LNCaP clone FGC (cell line): ENCODE measurements at places on chromosomes 13 and 19.
A peak's percentile ranks its signal among the peaks of the same experiment; 100 is the strongest.

DNA sequence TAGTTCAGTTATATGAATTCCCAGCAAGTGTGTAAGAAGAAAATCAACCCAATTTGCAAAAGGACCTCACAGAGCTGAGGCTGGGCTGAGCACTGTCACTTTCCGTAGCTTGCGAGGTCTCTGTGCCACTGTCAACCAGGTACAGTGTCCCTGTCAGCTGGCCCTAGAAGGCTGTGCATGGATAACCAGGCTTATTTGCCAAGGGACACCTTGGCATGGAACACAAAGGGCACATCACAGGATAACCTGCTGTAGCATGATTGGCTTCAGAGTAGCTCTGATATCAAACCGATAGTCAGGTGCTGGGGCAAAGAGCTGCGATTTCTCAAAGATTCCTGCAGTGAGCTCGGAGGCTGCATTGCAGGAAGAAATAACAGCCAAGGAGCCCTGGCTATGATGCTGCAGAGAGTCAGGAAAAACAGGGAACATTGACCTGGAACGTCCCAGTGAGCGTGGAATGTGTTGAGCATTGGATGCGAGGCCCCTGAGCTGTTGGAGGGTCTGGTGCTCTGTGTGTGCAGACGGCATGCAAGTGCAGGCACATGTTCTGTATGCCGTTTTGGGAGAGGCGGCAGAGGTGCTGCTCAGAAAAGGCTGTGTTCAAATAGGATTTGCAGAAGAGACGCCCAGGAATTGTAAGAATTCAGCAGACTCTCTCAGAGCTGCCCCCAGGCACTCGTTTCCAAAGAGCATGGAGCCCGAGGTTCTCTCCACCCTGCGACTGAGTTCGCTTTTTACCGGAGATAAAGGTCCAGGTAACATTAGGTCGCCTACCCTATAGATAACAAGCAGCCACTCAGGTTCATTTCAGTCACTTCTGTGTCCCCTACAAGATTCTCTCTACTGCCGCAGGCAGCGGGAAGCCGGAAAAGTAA is 213.5 kb upstream of the IRS2 start:
- DNase-seq = no peak

GRCh38 chr19:44789943-44790483 is 12.3 kb downstream of the CBLC start:
- DNase-seq = no peak

DNA sequence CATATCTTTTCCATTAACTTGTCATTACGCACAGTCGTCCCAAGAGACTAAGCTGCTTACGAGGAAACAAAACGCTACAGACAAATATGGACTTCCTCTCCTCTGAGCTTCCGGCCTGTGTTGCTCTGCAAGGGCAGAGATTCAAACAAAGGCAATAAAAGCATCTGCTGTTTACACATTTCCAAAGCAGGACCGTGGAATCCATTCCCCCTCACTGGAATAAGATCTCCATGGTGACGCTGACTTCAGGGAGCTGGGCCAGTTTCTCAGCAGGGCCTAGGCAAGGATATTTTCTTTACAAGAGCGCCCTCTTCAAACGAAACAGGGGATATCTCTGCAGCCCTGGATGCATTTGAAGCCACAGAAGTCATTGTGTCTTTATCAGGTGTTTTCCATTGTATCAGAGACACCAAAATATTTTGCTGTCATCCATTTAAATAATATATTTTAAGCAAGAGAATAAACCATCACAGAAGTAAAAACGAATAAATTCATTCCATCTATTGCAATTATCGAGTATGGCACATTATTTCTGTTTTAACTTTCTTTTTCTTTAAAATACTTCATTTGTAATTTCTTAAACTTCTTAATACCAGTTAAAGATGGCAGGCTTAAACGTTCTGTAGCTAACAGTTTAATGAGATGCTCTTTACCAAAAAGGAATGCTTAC is 177.5 kb downstream of the DCLK1 start:
- DNase-seq = peak; percentile 94

- no peak for DNase-seq
These were observed 1.1 kb upstream of the PSMC4 start for GRCh38 chr19:39969681-39970424.

DNA sequence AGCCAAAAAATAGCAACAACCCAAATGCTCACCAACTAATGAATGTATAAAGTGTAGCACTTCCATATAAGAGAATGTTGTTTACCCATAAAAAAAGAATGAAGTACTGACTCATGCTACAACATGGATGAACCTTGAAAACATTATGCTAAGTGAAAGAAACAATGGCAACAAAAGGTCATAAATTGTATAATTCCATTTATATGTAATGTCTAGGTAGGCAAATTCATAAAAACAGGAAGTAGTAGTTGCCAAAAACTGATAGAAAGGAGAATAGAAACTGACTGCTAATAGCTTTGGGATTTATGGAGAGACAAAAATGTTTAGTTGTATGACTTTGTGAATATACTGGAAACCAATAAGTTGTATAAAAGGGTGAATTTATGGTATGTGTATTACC is 21.6 kb downstream of the MYCBP2 start:
- DNase-seq = no peak

- no peak for DNase-seq
These were observed 172.1 kb upstream of the RFC3 start for GRCh38 chr13:33645591-33646554.

- DNase-seq = no peak
These were observed 95.6 kb upstream of the CSNK1A1L start for GRCh38 chr13:37201081-37201480.

GRCh38 chr13:111034811-111035210 is 80.3 kb upstream of the ARHGEF7 start:
- DNase-seq = no peak

- no peak for DNase-seq
These were observed 30.9 kb downstream of the MLLT1 start for GRCh38 chr19:6248844-6249243.

DNA sequence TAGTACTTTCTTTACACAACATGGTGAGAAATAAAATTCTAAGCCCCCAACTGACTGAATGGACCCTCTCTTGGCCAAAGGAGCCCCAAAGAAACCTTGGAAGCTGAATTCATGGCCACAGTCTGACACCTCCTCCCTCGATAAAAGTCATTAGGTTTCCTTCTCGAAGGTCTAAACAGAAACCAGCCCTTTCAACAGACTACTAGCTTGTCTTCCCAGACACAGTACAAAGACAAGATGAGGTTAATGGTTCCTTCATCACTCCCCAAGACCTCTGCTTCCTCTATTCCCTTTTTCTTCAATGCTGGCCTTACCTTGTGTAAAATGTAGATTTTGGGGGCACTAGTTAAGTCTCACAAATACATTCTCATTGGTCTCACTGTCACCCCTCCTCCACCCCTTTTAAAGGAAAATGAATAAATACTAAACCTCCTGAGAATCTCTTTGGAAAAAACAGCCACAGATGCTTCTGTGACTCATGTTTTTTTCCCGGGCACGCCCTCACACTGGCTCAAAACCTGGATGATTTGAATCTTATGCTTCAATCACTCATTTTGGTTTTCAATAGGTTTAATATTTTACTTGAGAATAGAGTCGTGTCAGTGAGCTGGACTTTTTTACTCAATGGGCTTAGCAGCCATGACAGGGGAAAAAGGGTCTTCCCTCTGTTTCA is 65.8 kb upstream of the MED4 start:
- no peak for DNase-seq

DNA sequence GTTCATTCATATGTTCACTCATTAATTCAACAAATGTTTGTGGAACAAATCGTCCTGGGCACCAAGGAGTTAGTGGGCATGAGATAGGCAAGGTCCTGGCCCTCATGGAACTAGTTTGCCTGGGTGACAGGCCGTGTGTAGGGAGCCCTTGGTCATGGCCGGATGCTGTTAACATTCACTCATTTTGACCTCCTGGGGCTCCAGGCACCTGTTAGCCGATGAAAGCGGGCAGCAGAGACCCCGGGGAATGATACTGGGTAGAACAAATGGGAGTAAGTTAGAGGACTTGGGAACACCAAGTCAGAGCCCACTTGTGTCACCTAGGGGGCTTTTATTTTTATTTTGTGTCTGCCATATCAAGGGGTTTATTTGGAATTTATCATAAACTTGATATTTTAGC is 6.6 kb downstream of the MED25 start:
- DNase-seq = no peak

DNA sequence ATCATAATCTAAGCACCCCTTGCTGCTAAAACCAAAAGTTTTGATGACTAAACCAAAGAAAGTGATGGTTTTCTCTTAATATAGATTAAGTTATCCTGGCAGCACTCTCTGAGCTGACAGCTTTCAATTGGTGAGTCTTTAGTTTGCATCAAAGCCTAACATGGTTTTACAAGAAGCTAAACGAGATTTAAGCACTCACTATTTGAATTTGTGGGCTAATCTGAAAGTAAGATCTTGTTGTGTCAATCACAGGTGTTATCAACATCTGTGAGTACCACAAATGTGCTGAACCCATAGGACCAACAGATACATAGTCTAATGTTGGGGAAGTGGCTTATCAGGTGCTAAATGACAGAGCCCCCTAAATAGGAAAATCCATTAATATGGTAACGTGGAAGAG is 223.9 kb downstream of the LHFPL6 start:
- no peak for DNase-seq

DNA sequence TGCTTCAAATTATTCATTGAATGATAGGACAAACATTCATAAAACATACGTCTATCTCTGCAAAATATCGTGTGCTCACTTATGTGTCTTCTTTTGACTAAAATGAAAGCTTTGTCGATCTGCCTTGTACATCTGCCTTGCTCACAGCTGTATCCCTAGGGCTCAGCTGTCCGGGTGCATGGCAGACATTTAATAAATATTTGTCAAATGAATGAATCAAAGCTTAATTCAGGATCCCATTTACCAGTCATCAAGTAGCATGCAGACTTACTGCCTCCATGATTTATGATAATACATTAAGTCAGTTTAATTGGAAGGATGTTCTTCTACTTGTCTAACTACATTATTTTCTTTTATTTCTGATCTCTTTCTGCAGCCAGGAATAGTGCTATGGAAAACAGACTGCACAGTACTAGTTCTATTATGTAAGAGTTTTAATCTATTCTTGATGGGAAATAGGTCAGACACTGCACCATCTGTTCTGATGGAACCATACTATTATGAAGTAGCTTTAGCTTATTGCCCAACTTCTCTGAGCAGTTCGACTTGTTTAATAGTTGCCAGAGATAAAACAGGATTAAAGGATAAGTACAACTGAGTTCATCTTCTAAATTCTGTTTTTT is 13.2 kb downstream of the SLC46A3 start:
- DNase-seq = no peak

DNA sequence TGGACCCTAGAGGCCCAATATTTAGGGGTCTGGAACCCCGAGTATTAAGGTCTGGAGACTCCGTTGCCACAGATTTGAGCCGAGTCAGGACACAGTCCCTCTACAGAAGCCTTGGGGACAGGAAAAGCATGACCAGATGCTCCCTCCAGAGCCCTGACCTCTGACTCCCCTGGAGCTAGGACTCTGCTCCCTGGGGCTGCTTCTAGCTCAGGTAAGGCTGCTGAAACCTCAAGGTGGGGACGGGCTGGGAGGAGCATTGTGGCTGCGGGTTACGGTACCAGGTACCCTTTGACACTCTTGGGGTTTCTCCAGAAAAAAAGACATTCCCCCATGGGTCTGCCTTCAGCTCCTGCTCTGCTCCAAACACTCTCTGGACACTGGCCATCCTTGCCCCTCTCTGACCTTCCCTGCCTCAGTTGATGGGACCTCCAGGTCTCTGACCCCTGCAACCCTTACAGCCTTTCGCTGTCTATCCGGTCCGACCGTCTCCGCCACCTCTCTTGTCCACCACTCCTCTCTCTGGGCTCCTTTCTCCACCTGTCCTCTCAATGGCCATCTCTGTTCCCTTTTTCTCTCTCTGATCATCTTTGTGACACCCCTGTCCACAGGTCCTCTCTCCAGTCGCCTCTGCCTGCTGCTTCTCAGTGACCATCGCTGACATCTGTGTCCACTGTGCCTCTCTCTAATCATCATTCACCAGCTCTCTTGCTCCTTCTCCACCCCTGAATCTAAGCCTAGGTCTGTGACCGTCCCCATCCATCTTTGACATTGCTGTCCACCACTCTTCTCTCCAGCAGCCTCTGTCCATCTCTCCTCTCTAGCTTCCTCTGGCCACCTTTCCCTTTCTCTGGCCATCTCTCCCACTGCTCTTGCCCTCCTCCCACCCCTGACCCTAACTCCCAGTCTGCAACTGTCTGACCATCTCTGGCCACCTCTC is 1.4 kb downstream of the LRFN3 start:
- no peak for DNase-seq

- DNase-seq = no peak
These were observed 349 bp downstream of the BCL2L12 start for GRCh38 chr19:49666120-49666444.

DNA sequence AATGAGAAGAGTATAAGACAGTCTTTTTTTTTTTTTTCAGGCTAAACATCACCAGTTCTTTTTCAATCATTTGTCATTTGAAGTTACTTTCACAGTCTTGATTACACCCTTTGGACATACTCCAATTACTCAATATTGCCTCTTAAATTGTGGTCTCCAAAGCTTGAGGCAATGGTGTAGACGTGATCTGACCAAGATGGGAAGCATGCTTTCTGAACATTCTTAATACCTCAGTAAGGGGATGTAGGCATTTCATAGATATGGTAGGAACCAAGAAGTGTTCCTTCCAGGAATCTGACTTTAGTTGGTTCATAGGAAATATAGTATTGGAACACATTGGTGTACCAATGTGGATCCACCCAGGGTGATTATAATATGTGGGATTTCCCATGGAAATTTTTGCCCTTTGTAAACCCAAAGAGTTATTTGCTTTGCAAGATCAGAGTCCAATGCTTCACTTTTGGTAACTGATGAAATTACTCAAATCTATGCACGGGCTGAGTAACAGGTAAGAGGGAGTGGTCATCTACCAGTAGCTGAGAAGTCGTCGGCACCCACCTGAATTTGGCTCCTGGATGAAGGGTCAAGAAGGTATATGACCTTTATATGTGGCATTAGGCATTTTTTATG is 62.2 kb downstream of the ERCC5 start:
- DNase-seq = no peak

DNA sequence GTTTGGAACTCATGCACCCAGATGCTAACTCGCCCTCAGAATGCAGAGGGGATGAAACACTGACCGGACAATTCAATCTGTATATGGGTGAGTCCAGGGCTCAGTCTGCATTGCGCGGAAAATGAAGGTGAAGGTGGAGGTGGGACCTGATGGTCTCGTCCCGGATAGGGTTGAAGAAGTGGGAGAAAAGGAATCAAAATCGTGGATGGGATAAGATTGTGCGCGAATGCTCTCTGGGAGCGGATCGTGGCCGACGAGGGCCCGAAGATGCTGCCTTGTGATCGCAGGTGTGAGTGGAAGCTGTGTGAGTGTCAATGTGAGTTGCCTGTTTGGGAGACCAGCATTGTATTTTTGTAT is 594 bp upstream of the ZNF850 start:
- no peak for DNase-seq

DNA sequence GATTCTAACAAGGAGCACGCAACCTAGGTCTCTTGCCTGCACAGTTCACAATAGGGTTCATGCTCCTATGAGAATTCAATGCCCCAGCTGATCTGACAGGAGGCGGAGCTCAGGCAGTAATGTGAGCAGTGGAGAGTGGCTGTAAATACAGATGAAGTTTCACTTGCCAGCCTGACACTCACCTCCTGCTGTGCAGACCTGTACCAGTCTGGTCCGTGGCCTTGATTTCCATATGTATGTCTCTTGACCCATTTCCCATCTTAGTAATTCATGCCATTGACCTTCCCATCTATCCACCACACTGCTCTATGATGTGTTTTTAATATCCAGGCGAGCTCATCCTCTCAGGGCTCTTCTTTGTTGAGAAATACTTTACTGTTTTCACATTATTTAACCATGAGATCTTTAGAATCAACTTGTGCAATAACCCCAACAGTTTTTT is 95.2 kb downstream of the LRCH1 start:
- DNase-seq = no peak
